Stimulated activated CD8-positive, alpha-beta memory T cell treated with anti-CD3 and anti-CD28 coated beads, Interleukin-2, amount 100 ng/mL, for 1 hour (primary cell): ENCODE measurements at places on chromosomes 16 and 17.

- DNase-seq = no peak
Measured at GRCh38 chr17:15914400-15915170, 30.3 kb upstream of the ADORA2B start.

DNA sequence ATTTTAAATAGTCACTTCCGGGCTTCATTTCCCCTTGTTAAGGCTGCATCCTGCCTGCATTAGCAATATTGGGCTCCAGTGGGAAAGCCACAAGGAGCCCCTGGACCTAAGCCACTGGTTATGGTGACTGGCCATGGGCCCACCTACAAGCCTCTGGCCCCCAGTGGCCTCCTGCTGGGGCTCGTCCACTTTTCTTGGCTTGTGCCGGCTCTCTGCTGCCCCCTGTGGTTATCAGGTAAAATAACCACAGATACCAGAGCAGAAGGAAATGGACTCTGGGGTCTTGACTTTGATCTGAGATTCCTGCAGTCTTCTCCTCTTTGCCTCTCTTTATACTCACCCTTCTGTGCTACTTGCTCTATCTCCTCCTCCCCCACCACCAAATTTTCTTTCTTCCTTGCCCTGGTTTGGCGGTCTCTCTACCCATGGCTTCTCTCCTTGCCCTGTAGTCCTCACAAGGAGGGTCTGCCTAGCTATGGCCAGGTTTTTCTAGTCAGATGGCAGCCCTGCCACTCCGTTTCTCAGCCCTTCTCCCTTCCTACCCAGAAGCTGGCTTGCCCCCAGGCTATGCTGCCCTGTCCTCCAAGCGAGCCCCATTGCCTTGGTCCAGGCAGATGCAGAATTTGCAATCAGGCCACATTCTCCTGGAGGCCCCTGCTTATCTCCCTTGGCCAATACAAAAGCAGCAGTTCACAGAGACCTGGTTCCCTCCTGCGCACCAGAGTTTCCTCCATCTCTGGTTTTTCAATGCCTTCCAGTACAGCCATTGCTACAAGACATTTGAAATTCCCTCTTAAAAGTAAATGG lies 82.9 kb upstream of the RCVRN start:
- peak; percentile 3 for DNase-seq

- DNase-seq = no peak
Measured at GRCh38 chr16:69448470-69449193, 24.2 kb downstream of the CYB5B start.

GRCh38 chr16:10256784-10257641 lies 74.8 kb upstream of the GRIN2A start:
- peak; percentile 14 for DNase-seq

DNA sequence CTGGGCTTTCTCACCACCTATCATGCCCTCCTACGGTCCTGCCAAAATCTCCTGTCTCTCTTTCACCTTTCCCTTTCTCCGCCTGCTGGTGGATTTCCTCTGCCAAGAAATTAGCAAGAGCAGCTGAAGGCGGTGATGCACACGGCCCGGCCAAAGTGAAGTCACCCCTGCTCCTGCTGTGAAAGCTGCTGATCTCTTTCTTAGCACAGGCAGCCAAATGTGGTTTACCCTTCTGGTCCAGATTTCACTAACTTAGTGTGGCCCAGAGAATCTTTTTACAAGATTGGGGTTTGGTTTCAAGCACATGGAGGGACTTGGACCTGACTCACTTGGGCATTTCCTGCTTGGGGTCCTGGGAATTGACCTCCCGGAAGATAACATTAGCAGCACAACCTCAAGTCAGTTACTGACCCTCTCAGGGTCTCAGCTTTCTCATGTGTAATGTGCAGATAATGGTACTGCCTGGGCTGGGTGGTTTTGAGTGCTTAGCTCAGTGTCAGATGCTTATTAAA lies 155.7 kb downstream of the SOCS1 start:
- no peak for DNase-seq
